ENCODE measurements at places on chromosomes 5 and 9.

GRCh38 chr5:157865781-157866180, 6.8 kb upstream of the CLINT1 start:
- no peak for DNase-seq

- no peak for DNase-seq
Measured at GRCh38 chr9:83060556-83060955, 2.4 kb downstream of the RASEF start.

- no peak for DNase-seq
Measured at GRCh38 chr5:137734962-137735554, 831 bp downstream of the KLHL3 start.

- DNase-seq: no peak
Measured at GRCh38 chr5:23820765-23821471, 313.5 kb downstream of the PRDM9 start.

- DNase-seq: no peak
Measured at GRCh38 chr9:29044959-29045358, 1471.7 kb upstream of the C9orf72 start.

GRCh38 chr5:180873615-180874520, 12.8 kb upstream of the ZFP62 start:
- no peak for DNase-seq

DNA sequence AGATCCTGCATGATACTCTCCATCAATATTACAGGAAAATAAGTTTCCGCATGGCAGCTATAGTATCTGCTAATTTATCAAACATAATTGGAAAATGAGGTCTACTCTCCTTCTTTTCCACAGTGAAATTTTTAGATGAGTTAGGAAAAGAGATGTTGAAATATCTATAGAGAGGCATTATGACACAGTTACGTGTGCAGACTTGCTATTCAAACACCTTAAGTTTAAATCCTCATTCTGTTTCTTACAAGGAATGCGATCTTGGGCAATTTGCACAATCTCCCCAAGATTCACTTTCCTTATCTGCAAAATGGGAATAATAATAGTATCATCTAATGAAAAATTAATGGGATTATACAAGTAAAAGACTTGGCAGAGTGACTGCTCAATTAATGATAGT, 91.7 kb upstream of the SLCO6A1 start:
- DNase-seq: no peak

DNA sequence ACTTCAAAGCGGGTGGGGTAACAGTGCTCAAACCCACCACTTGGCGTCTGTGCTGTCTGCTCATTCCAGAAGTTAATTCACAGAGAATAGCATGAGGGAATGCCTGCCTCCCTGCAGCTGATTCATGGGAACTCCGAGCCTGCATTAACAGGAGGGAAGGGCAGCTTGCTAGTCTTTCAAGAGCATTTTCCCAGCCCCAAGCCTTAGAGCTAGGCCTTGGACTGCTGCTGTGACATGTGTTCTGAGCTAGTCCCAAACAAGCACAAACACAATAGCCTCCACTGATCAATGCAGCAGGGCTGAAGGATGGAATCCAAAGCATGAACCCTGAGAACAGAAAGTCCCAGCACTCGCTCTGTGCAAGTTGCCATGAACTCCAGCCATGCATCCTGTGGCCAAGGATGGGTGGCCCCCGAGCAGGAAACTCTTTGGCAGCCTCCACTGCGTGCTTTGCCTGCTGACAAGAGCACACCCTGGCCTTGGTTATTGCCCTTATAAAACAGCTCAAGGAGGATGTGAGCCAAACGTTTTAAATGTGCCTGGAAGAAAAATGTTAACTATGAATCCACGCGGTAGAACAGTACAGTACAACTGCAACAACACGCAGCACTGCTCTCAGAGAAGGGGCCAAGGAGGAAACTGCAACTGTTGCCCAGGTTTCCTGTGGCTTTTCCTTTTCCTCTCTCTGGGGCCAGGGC, 653.1 kb upstream of the KLF4 start:
- no peak for DNase-seq

DNA sequence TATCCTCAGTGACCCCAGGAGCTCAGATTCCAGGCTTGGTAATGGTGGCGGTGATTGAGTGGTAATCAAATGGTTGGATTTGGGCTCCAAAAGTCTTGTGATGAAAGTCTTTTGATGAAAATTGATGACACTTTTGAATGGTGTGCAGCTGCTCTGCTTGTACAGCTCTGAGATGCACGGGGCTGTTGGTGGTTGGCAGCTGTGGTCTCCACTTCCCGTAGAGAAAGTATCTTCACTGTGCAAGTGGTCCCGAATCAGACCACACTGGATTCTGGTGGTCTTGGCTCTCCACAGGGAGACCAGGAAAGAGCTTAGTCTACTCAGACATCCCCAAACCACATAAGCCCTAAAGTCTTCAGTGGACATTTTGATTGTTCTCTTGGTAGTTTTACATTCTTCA, 96.6 kb downstream of the MARCHF11 start:
- DNase-seq: no peak

- no peak for DNase-seq
Measured at GRCh38 chr5:84036842-84037241, 316.2 kb upstream of the HAPLN1 start.

GRCh38 chr5:20832204-20833080, 844.4 kb upstream of the CDH18 start:
- no peak for DNase-seq

DNA sequence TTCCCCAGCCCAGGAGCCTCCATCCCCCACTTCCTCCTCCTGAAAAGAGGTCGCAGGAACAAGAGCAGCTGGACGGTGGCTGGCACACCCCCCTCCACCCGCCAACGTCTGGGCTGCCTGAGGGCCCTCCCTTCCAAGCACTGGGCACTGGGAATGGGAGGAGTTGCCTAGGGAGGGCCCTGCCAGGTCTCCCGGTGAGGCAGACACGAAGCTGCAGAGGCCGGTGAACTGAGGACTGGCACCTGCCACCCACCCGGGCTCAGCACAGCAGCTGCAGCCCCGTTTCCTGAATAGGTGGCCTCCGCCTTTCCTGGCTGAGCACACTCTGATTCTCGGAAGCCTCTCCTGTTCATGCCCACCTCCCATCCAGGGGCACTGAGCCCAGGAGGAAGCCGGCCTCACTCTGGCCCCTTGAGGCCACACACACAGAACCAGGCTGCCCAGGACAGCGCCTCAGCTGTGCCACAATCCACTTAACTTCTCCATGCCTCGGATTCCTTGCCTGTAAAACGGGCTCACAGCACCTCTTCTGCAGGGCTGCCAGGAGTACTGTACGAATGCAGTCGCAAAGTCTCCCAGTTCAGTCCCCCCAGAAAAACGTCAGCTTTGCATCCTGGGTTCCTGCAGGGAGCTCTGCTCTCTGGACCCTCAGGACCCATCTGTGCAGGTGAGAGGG, 1.3 kb downstream of the NPDC1 start:
- DNase-seq: no peak

- no peak for DNase-seq
Measured at GRCh38 chr5:25181249-25181648, 536.5 kb upstream of the CDH10 start.

- no peak for DNase-seq
Measured at GRCh38 chr5:83042507-83042906, 34.7 kb downstream of the TMEM167A start.

GRCh38 chr5:55136521-55136920, 23.4 kb upstream of the GPX8 start:
- no peak for DNase-seq

GRCh38 chr5:132198571-132198970, 29.1 kb downstream of the P4HA2 start:
- DNase-seq: no peak

GRCh38 chr9:70475211-70475610, 60.8 kb upstream of the KLF9 start:
- no peak for DNase-seq

DNA sequence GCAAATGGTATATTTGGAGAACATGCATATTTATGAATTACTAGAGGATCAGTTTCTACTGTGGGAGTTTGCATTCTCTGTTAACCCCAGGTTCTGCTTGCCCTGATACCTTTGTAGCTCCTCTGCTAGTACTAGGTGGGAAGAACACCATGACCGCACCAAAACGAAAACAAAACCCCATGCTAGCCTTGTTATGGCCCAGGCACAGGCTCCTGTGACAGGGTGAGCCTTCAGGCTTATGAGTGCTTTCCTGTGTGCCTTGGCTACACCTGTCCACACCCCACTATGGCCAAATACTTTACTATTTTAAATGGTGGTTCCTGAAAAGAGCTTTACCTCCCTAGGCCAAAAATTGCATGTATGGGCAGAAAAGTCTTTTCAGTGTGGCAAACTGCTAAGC, 94.8 kb downstream of the PPIC start:
- DNase-seq: no peak

DNA sequence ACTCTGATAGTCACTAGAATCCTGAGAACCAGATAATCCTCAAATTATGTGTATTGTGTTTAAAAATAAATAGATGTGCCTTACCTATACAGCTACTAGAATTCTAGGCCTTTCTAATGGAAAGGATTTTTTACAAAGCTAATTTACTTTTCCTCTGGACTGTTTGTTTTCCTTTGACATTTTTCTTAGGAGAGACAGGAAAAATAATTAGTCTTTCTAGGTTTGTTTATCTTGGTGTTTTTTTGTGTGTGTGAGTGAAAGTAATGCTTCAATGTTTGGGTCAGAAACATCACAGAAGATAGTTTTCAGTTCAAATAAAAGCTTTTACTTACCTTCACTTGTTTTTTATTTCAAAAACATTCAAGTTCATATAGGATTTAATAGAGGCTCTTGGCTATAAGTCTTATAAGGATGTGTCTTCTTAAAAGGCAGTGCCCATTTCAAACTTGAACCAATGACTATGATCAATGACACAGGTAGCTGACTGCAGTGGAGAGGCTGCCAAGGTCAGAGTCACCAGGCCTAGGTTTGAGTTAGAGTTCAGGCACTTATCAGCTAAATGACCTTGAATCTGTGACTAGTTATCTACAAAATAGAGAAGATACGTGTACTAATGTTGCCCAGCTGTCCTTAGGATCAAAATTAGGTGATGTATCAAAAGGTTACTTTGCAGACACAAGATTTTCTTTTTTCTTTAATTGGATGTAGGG, 92.8 kb downstream of the SNCAIP start:
- no peak for DNase-seq

DNA sequence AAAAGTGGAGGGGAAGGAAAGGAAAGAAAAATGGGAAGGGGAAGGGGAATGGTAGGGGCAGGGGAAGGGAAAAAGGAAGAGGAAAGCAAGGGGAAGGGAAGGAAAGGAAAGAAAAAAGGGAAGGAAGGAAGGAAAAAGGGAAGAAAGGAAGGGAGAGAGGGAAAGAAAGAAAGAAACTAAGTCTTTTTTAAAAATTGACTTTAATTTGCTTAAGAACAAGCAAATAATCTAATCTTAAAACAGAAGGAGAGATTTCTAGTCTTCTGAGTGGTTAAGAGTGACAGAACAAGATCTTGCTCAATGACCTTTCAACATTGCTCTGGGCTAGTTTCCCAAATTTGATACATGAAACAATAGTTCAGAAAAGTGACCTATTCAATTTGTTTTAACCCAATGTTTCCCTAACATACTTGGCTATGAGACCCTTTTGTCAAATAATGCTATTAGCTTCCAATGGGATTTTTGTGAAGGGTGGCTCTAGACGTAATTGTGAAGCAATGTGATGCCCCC, 33.4 kb upstream of the GLIS3 start:
- no peak for DNase-seq

DNA sequence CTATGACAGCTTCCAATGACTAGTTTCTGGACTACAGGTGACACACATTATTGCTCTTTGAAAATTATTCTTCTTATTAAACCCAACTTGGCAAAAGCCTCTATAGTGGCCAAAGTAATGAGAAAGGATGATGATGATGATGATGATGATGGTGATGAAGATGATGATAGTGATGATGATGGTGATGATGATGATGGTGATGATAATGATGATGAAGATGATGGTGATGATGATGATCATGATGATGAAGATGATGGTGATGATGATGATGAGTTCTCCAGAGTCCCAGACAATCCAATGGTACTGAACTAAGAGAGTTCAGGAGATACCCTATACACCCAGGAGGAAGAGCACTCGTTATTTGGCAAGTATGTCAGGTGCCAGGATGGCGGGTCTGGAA, 739.4 kb downstream of the IRX1 start:
- DNase-seq: no peak

GRCh38 chr5:14534773-14535172, 46.8 kb upstream of the OTULINL start:
- DNase-seq: no peak

- no peak for DNase-seq
Measured at GRCh38 chr5:2748861-2749513, 2.5 kb downstream of the IRX2 start.

GRCh38 chr5:158847772-158848171, 251.9 kb downstream of the EBF1 start:
- DNase-seq: no peak

- DNase-seq: no peak
Measured at GRCh38 chr5:142659405-142659804, 26.5 kb downstream of the FGF1 start.

GRCh38 chr5:84430863-84431663, 46.4 kb upstream of the EDIL3 start:
- no peak for DNase-seq

- DNase-seq: no peak
Measured at GRCh38 chr5:143116814-143117213, 286.7 kb downstream of the NR3C1 start.

DNA sequence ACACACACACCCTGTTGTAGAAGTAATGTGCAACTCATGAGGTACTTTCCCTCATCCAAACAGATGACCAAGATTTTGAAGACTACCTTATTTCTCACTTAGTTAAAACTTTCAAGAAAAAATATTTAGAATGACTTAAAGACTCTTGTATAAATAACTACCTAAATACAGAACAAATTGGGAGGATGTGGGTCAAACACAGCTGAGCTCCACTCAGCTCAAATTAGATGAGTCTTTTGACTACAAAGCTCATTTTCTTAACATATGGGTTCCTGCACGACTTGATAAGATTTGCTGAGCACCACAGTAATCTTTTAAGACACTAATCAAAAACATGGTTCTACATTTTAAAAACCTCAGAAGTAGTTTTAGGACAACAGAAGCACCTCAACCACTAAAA, 8.9 kb downstream of the MTX3 start:
- DNase-seq: no peak

DNA sequence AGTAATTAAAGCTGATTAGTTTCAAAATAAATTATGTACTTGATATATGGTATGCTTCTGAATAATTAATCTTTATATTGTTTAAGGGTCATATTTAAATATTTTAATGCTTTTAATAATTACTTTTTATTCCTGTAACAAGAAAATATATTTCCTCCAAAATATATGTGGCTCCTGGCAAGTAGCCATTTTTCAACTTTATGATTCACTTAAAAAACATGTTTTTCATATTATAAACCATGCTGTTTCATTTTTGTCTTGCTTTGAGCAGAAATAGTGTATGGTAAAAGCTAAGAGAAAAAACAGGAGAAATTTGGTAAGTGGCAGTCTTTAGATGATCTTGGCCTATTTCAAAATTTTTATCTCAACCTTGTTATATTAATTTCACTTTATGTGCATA, 14.6 kb downstream of the SPATA9 start:
- DNase-seq: no peak

- no peak for DNase-seq
Measured at GRCh38 chr9:565528-565927, 276.0 kb upstream of the DMRT1 start.

All from activated CD4-positive, alpha-beta T cell treated with anti-CD3 and anti-CD28 coated beads, Interleukin-2, amount 50 U/mL, for 4 hours (primary cell).